Femur (tissue), 1 donor: ENCODE measurements at places on chromosomes 16 and 17.
A peak's percentile ranks its signal among the peaks of the same experiment; 100 is the strongest.

- peak; percentile 36 for DNase-seq
Observed at GRCh38 chr17:69434164-69434579, 19.7 kb downstream of the MAP2K6 start.

GRCh38 chr17:61997664-61998063 is 67.4 kb downstream of the MED13 start:
- DNase-seq: no peak

DNA sequence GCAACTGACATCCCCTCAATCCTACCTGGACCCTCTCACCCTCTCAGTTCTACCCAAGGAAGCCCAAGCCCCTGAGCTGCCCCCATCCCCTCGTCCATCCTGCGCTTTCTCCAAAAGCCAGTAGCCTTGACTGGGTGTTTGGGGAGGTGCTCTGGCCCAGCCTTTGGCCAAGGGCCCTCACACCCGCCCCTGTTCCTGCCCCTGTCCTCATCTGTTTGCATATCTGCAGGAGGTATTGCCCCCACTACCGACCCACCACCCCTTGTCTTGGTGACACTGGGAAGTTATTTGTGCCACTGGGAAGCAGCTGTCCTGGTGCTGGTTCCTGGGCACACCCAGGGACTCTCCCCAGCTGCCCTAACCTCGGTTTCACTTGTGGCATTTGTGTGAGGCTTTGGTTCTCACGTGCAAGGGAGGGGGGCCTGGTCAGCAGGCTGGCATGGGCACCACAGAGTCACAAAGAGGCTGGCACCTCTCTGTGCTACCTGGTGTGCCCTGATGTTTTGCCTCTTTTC is 75.3 kb downstream of the MRC2 start:
- no peak for DNase-seq

GRCh38 chr17:73798111-73798748 is 154.0 kb upstream of the SDK2 start:
- peak; percentile 25 for DNase-seq

DNA sequence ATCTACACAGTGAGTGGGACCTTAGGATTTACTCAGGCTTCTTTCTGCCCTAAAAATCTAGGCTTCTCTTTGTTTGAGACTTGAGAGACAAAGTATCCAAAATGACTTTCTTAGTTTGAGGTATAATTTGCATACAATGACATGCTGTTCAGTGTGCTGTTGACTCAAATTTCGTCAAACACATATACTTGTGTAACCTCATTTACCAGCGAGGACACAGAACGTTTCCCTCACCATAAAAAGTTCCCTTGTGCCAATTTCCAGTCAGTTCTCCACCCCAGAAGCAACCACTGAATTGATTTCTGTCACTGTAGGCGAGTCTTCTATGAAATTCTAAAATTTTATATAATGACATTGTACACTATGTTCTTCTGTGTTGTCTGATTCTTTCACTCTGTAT is 68.0 kb upstream of the MAF start:
- no peak for DNase-seq

GRCh38 chr16:85424260-85425073 is 188.7 kb upstream of the GSE1 start:
- no peak for DNase-seq

DNA sequence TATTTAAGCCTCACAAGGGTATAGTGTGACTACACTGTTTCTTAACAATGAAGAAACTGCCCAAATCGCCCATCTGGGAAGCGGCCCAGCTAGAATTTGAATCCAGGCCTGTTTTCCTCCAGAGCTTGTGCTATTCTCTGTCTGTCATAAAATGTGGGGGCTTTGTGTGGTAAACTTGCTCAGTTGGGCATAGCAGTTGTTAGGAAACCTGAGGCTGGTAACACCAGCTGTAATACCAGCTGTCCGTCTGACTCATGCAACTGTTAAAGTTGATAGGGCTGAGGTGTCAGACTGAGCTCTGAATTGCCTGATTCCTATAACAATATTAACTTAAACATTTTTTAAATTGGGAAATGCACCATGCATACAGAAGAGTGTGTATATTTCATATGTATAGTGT is 9.3 kb downstream of the NOD2 start:
- DNase-seq: no peak

DNA sequence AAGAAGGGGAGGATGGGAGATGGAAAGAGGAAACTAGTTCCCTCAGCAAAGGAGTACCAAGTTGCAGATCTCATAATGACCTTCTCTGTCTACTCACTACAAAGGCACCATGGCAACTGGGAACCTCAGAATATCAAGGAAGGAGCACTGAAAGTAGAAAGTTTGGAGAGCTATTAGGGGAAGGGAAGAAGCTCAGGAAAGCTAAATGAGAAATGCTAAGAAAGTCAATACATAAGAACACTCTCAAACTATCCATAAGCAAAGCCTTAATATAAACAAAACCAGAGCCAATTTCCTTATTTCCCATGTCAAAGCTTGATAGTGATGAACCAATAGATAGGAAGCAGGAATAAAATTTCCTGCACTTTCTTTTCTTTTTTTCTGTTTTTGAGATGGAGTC is 57.9 kb upstream of the C17orf78 start:
- no peak for DNase-seq

DNA sequence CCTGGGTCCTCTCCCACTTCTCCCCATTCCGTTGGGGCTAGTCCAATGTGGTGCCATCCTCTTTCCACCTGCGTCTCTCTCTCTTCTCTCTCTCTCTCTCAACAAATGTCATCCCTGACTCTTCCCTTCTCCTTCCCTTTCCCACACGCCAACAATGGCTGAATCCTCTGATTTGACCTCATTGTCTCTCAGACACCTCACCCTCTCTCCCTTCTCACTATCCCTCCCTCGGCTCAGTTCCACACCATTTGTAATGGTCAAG is 628 bp upstream of the ZNF18 start:
- no peak for DNase-seq

- no peak for DNase-seq
Observed at GRCh38 chr17:69870091-69870530, 204.9 kb upstream of the KCNJ16 start.

DNA sequence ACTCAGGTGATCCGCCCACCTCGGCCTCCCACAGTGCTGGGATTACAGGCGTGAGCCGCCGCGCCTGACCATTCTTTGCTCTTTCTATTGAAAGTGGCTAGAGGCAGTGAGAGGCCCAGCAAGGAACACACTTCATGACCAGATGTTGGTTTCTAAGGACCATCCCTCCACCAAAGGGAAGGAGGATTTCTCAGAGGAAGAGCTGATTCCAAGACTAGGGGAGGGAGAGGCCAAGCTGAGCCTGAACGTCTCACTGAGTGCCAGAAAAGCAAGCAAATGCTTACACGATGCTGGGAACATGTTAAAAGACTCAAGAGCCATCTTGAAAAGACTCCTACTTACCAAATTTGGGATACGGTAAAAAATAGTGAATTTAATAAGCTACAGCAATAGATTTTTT is 79.2 kb downstream of the MRM3 start:
- DNase-seq: peak; percentile 87

GRCh38 chr16:88971371-88972097 is 5.5 kb downstream of the CBFA2T3 start:
- no peak for DNase-seq

DNA sequence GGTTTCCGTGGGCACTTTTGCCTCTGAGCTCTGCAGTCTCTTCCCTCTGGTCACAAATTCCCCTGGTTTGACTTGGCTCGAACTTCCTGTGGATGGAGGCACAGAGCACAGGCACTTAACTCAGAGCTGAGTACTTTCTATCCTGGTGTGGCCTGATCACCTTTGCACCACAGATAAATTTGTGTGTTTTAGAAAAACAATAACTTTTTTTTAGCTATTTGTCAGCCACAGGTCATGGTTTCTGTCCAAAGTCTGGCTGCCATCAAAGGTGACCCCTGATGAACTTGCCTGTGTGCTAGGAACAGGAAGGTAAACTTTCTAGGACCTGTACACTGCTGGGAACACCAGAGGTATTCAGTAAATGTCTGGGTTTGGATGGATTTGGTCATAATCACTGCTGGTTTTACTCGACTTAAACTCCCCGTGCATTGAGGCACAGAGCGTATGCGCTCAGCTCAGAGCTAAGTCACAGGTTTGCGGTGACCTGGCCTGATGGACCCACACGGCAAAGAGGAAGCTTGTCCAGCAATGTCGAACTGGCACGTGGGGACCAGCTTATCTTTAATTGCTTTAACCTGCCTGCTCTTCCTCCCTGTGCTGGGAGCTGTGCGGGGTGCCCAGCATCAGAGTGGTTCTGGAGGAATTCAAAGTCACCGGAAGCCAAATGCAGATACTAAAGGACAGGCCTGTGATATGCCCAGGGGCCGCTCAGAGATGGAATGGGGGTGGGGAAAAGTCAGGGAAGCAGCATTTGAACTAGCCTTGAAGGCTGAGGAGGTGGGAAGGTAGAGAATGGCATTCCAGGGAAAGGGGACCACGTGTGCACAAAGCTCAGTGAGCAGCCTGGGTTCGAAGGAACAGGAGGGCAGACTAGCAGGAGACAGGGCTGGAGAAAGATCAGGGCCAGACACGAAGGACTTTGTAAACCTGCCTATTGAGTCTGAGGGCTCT is 12.9 kb downstream of the SLC13A5 start:
- DNase-seq: no peak
